ENCODE measurements at places on chromosomes 5 and 9.

DNA sequence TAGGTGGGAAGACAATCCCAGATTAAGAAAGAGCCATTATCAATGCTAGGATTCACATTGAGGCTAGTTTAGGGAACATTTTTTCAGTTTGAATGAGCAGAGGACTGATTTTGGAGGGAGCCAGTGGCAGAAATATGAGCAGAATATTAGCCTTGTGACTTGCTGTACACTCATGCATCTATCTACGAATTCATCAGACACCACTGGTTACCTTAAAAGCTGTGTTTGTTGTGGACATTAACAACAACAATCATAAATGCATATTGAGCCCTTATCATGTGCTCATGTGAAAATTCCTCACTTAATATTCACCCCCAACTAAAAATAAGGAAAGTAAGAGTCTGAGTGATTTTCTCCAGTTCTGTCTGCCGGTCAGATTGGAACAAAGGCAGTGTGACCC lies 9.9 kb upstream of the SH3TC2 start:
- DNase-seq = no peak

GRCh38 chr9:5375790-5376477 lies 36.3 kb upstream of the RLN1 start:
- no peak for DNase-seq

DNA sequence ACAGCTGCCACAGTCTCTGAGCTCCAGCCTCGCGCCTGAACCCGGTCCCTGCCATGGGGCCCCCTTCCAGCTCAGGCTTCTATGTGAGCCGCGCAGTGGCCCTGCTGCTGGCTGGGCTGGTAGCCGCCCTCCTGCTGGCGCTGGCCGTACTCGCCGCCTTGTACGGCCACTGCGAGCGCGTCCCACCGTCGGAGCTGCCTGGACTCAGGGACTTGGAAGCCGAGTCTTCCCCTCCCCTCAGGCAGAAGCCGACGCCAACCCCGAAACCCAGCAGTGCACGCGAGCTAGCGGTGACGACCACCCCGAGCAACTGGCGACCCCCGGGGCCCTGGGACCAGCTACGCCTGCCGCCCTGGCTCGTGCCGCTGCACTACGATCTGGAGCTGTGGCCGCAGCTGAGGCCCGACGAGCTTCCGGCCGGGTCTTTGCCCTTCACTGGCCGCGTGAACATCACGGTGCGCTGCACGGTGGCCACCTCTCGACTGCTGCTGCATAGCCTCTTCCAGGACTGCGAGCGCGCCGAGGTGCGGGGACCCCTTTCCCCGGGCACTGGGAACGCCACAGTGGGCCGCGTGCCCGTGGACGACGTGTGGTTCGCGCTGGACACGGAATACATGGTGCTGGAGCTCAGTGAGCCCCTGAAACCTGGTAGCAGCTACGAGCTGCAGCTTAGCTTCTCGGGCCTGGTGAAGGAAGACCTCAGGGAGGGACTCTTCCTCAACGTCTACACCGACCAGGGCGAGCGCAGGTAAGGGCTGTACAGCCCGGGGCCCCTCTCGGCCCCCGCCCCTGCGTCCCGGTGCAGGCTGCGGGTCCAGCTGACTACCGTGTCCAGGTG lies 509 bp downstream of the LVRN start:
- no peak for DNase-seq

- DNase-seq = no peak
These were observed 266.0 kb downstream of the DMAC1 start for GRCh38 chr9:7533376-7534090.

- DNase-seq = no peak
These were observed 88.1 kb downstream of the OTULIN start for GRCh38 chr5:14752497-14753071.

DNA sequence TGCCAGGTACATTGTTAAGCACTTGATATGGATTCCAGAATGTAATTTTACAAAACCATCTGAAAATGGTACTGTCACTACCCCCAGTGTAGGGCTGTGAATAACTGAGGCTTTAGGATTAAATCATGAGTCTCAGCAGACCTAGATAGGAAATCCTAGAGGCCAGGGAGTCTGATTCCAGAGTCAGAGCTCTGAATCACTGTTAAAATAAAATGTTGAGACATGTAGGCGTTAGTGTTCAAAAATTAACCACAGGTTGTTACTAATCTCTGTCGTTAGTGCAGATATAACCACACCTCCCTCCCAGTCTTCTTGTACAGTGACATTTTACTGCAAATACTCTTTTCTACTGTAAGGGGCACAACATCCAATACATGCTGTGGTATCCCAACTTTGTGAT lies 1828.8 kb downstream of the MAT2B start:
- no peak for DNase-seq

GRCh38 chr5:13695076-13695712 lies 249.3 kb downstream of the DNAH5 start:
- DNase-seq = no peak

- DNase-seq = no peak
These were observed 202.7 kb upstream of the PIK3R1 start for GRCh38 chr5:68012831-68013230.

Measured in right lung (tissue), 10 donors.